ENCODE measurements at places on chromosomes 1 and 21.
A peak's percentile ranks its signal among the peaks of the same experiment; 100 is the strongest.

- DNase-seq: no peak
These were observed 287.4 kb upstream of the ZP4 start for GRCh38 chr1:238177960-238178645.

DNA sequence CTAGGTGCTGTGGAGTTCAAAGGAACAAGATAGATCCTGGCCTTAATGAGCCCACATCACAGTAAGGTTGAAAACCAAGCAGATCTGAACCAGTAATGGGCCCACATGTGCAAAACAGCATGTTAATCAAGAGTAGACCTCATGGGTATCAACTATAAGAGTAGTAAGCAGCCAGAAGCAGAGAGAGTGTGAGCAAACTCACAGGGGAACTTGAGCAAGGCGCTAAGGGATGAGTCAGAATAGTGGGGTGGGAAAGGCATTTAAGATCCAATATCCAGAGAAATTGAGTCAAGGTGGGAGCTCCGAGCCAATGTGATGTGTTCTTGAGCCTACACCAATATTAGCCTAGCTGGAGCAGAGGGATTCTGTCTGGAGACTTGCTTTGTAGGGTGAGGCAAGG lies 52.4 kb upstream of the GJA5 start:
- no peak for DNase-seq

DNA sequence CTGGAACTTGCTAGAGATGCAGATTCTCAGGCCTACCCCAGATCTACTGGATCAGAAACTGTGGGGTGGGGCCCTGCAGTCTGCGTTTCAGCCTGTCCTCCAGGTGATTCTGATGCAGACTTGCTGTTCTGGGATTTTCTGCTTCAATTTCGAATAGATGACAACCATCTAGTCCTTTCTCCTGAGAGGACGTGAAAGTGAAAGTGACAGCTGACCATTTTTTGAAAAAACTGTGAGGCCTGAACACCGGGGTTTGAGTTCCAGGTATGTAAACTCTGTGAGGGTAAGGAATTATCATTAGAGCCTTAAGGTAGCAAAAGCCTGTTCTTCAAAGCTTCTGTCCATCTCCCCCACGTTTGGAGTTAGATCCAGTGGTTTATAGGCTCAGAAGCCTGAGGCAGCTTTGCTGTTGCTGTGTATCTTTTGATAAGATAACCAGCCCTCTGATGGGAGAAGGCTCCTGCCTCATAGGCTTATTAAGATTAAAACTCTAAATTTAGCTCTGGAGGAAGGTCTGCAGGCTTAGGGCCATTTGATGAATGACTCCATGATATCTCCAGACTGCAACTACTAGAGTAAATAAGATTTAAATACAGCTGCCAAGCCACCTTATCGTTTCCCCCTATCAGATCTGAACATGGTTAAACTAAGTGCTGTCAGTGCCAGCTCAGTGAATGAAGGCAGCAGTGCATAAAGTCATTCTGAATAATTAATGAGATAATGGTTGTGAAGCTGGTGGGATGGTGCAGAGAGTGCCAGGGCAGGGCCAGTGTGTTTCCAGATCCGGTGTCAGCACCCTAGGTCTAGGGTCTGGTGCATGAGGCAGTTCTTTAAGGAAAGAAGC lies 335.2 kb downstream of the HHAT start:
- no peak for DNase-seq

DNA sequence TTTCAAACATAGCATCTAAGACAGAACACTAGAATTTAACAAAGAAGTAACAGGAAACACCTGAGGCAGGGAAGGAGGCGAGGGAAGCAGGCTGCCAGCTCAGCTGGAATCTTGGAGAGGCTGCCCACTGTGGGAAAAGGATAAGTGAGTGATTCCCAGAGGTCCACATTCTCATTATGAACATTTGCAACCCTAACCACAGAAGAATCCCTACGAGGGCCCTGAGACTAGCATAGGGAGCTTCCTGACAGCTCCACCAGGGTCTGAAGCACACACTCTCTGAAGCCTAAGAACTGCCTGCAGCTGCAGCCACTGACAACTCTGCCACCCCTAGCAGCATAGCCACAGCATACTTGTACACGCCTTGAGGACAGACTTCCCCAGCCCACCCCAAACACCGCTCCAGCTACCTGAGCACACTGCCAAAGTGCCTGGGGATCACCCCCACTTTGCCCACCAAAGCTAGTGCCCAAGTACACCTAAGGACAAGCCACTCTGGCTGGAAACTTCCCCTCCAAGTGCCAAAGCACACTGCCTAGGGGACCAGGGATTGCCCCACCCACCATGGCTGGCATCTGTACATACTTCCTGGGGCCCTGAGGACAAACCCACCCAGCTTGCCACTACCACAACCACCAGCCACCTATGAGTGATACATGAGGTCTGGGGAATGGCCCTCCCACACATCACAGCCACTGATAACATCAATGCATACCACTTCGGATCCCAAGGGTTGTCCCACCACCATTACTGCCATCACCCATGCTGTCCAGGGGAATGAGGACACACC lies 76.6 kb upstream of the GUCA2A start:
- DNase-seq: no peak

DNA sequence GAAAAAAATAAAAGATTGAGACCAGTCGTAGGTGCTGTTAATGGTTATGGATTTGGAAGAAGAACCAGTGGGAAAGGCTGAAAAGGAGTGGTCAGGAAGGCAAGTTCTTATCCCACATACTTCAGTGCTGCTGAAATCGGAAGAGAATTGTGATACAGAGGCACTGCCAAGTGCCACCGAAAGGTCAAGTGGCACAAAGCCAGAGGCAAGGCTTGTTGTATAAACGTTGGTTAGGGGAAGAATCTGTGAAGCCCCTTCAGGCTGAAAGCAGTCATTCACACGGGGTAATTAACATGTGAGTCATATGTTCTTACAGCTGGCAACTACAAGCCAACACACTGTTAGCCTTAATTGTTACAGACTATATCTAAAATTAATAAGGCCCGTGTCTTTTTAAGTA lies 48.8 kb downstream of the ZBTB40 start:
- DNase-seq: peak; percentile 66

- DNase-seq: no peak
These were observed 826 bp downstream of the LAPTM5 start for GRCh38 chr1:30756545-30757351.

DNA sequence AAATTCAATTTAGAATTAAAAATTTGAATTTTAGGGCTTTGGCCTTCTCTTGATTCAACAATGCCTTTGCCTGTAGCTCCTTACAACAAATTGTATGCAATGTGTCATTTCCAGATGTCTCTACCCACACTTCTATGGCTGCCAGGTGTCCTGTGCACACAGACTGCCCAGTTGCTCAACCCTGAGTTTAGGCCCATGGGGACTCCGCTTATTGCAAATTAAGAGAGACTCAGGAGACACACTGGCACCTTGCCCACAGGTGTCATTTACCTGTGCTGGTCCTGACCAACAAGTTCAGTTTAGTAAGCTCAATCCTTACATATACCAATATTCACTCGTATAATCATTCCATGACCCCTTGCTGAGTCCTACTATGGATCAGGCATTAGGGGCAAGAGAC lies 236.1 kb downstream of the OMA1 start:
- DNase-seq: no peak

DNA sequence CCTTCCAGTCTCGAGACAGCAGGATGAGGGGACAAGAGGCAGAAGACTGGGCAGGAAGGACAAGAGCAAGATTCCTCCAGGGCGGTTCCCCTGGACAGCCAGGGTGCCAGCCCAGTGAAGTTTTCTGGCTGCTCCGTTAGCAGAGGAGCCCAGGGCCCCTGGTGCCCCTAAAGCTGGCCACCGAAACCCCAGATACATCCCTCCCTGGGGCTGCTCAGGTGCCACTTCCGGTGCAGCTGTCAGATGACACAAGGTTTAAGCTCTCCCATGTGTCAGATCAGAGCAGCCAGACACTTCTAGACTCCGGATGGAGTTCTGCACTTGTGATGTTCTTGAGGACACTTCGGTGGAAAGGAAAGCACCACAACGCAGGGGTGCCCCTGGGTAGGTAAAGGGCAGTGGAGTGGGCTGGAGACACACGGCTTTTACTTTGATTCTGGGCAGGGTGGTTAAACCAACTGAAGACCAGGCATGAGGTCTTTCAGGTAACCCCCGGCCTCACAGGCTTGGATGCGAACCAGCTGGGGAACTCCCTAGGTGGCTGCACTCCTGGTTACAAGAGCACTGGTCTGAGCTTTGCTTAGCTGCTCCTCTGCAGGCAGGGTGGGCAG lies 85.7 kb downstream of the ITPKB start:
- no peak for DNase-seq

DNA sequence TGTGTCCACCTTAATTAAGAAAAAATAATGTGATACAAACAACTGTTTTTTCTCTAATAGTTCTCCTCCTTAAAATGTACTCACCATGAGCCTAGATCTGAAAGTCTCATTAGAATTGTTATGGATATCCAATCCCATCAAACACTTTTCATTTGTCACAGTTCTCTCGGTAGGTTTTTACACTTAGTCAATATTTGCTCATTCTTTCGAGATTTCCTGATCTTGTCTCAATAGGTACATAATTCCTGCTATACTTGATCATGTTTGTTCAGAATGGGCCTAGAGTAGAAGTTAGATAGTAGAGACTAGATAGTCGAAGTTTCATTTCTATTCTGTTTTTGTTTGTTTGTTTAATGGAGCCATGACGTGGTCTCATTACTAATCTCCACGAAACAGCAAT lies 2005.7 kb downstream of the NCAM2 start:
- DNase-seq: no peak

- DNase-seq: no peak
These were observed 104.6 kb downstream of the ZBTB18 start for GRCh38 chr1:244155661-244156060.

Measured in NCI-H2227 treated with DMSO at 0.1 percent for 48 hours (cell line).